NCI-H526 (cell line): ENCODE measurements at places on chromosomes 16 and 17.
A peak's percentile ranks its signal among the peaks of the same experiment; 100 is the strongest.

DNA sequence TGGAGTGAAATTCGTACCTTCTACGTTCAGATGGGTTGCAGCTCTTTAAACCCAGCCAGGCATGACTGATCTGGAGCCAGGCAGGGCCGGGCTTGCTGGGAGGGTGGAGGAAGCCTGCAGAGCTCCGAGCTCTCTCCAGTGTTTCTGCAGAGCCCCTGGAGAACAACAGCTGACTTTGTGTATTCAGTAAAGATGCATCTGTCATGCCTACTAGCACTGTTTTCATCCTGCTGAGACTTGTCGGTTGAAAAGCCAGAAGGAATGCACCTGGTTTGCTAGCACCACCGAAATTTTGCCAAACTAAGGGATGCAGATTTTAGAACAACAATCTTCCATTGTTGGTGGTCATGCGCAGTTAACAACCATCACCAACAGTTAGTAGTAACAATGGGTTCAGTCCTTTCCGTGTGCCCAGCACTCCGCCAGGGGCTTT is 22.4 kb upstream of the SCNN1B start:
- peak; percentile 96 for DNase-seq

DNA sequence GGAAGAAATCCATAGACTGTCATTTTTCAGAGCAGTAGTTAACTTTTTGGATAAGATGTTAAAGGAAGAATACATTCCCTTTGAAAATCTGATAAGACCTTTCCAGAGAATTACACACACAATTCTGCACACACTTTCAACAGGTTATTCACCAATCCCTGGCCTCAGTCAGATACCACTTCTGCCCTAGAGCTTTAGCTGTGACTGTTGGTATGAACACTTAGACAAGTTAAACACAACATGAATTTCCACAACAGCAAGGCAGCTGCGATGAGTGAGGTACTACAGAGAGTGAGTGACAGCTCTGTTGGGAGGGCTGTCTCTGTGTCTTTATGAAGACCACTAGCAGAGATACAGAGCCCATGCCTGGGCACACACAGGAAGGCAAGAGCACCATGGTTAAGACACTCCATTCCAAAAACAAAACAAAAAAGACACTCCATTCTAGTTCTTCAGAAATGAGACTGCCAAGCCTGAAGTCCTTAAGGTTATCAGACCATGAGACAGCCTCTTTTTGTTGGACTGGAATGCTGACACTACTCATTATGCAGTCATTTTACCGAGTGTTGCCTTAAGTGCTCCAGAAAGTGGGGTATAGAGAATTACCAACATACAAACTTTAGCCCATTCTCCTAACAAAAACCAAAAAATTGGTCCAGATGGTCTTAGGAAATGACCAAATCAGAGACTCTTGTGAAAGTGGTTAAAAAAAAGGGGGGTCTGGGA is 42.4 kb downstream of the TOM1L2 start:
- no peak for DNase-seq

GRCh38 chr17:47719411-47720152 is 13.5 kb upstream of the TBX21 start:
- DNase-seq, result no peak

DNA sequence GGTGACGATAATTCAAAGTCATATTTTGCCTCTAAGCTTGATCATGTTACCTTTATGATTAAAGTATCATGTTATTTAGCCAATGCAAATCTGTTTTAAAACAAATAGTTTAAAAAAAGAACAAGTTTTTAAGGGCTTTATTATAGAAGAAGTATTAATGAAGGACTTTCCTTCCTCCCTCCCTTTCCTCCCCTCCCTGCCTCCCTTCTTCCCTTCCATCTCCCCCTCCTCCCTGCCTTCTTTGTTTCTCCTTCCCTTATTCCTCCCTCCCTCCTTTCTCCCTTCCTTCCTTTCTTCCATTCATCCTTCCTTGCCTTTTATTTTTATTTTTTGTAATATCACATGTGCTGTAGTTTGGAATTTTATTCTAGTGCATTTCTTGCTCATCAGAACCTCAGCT is 26.4 kb downstream of the NQO1 start:
- DNase-seq, result no peak

DNA sequence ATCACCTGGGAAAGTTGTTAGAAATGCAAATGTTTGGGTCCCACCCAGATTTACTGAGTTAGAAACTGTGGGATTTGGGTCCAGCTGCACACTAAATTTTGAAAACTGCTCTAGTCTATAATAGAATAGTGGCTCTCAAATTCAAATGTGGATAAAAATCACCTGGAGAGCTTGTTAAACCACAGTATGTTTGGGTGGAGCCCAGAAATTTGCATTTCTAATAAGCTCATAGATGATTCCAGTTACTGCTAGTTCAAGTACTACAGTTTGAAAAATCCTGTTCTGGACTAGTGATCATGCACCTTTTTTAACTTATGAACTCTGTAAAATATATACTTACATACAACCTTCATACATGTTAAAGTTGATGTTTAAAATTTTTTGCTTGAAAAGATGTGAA is 27.8 kb downstream of the RABEP1 start:
- DNase-seq, result peak; percentile 60

GRCh38 chr16:67150047-67150832 is 558 bp downstream of the B3GNT9 start:
- DNase-seq, result peak; percentile 50

- DNase-seq, result no peak
These were observed 68.5 kb upstream of the DNAH17 start for GRCh38 chr17:78645421-78646295.

DNA sequence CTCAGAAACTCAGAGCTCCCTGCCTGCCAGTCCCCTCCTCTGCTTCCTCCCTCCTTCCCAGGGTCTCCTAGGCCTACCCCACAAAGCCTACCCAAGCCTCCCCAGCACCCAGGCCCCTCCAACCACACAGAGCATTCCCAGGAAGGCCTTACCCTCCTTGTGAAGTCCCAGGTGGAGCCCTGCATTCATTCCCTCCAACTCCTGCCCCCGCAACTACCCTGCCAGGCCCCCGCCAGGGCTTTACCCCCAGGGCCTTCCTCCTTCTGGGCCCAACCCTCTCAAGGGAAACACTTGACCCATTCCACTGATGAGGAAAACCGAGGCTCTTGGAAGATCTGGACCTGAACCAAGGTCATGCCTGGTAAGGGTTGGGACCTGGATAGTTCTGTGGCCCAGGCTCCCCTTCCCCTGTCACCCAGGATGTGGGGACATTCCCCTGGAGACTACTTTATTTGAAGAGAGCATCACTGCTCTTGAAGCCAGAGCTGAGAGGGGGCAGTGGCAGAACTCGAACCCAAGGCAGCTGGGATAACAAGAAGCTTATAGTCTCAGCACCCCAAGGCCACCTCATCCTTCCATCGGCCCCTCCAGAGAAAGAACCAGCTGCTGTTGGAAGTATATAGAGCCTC is 12.5 kb downstream of the PLLP start:
- DNase-seq, result no peak

- DNase-seq, result no peak
These were observed 31.0 kb downstream of the NFAT5 start for GRCh38 chr16:69596801-69597200.

- DNase-seq, result no peak
These were observed 31.0 kb upstream of the C16orf78 start for GRCh38 chr16:49342336-49343265.

- DNase-seq, result no peak
These were observed 116.5 kb downstream of the SOCS1 start for GRCh38 chr16:11139326-11140097.

- DNase-seq, result no peak
These were observed 21.0 kb downstream of the MYLK3 start for GRCh38 chr16:46727184-46727583.

- peak; percentile 46 for DNase-seq
These were observed 90.6 kb downstream of the USP22 start for GRCh38 chr17:20952183-20952582.

GRCh38 chr17:15143524-15143923 is 121.6 kb downstream of the PMP22 start:
- DNase-seq, result no peak

DNA sequence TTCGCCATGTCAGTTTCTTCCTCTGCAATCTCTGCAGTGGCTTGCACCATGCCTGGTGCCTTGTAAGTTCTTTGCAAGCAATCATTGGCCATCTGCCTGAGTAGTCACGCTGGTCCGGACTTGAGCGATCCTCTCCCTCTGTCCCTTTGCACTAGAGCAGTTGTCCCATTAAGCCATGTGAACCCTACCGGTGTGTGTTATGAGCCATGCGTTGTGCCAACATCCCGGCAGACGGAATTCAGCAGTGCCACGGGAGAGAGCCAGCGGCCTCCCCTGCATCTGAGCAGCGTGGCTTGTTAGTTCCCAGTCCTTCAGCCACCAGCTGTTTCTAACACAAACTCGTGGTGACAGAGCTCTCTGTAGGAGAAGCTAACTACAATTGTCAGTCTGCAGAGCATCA is 275.1 kb upstream of the HSBP1 start:
- no peak for DNase-seq

GRCh38 chr17:1123921-1124715 is 55.7 kb downstream of the ABR start:
- DNase-seq, result peak; percentile 42

GRCh38 chr17:30782206-30782605 is 42.3 kb downstream of the CRLF3 start:
- DNase-seq, result no peak

GRCh38 chr17:32828822-32829221 is 48.1 kb downstream of the MYO1D start:
- DNase-seq, result no peak

DNA sequence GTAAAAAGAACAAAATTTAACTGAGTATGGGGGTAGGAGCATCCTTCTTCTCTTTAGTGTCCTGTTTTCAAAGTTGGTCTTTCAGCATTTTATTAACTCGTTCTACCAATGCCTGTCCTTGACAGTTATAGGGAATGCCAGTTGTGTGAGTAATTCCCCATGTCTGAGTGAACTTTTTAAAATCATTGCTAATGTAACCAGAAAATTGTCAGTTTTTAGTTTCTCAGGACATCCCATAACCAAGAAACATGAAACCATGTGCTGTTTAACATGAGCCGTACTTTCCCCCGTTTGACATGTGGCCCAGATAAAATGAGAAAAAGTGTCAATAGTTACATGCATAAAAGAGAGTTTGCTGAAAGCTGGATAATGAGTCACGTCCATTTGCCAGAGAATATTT is 71.4 kb upstream of the ARL4D start:
- no peak for DNase-seq

- no peak for DNase-seq
These were observed 67.4 kb downstream of the MAP2K4 start for GRCh38 chr17:12088035-12088434.

- no peak for DNase-seq
These were observed 94.6 kb upstream of the GSE1 start for GRCh38 chr16:85518398-85519049.

DNA sequence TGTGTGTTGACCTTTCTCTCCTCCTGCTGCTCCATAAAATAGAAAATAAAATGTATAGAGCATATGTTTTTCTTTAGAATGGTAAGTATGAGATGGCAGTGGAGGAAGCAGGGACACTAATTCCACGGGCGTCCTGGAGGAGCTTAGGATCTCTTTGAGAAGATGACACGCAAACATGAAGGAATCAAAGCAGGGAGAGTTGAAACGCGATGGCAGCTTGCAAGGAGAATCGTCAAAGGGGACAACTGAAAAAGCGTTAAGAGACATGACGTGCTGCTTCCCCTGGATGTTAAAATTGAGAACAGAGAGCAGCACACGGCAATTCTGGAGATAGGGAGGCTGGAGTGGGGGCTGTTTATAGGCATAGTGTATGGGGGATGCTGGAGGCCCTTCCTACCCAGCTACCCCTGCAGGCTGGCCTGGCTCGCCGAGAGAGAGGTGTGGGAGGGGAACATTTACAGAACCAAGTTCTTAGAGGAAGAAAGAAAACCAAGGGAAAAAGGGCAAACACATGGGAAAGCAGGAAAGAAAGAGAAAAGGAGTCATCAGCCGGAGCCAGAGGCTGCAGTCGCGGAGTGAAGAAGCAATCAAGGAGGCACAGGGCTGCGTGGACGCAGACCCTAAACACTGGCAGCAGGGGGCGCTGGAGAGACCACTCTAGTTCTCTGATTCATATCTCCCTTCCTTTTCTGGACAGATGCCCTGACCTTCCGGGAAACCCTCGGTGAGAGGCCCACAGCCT is 55.8 kb downstream of the MYH13 start:
- DNase-seq, result no peak

DNA sequence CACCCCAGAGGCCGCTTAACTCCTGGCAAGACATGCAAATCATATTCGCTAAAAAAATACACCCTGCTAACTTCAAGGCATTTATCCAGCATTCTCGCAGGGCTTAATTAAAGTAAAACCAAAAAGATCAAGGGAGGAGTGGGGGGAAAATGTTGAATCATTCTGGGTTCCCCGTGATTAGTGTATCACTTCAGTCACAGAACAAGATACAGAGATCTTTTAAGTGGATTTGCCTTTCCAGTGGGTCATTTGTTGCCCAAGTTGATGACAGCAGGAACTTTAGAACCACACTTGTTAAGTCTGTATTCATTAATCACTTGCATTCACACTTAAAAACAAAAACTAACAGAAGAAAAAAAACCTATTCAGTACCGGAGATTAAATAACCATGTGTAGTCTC is 17.3 kb downstream of the CRYBA1 start:
- DNase-seq, result no peak

GRCh38 chr16:87542531-87543102 is 49.8 kb upstream of the ZCCHC14 start:
- no peak for DNase-seq

GRCh38 chr17:40450175-40450574 is 6.9 kb downstream of the IGFBP4 start:
- peak; percentile 44 for DNase-seq

GRCh38 chr17:80683625-80684104 is 139.0 kb downstream of the RPTOR start:
- DNase-seq, result no peak

- peak; percentile 16 for DNase-seq
These were observed 41.8 kb downstream of the IL4R start for GRCh38 chr16:27355610-27356009.

DNA sequence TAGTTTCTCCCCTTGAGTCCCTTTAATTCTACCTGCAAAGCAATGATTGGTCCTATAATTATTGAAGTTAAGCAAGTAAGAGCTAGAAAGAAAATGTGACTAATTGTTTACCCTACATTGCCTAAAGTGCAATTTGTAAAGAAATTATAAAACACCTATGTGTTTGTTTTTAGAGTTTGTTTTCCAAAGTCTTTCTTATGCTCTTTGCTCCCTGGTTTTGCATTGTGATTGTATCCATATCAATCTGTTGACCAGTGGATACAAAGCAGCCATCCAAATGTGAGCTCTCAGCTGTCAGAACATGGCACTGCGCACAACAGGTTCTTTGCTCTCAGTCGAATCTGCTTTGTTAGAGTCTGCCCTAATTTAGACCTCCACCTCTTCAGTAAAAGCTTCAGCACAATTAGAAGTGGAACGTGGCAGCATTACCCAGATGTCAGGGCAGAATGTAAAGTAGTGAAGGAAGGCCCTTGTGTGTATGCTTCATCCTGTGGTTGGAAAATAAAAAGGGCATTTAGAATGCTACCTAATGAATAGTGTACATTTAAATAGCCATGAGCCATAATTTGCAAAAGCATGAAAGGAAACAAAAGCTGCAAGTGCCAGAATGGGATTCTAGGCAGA is 70.5 kb downstream of the AATF start:
- peak; percentile 60 for DNase-seq

GRCh38 chr16:75243667-75244224 is 7.7 kb downstream of the BCAR1 start:
- DNase-seq, result no peak

- DNase-seq, result no peak
These were observed 476.5 kb downstream of the TMEM114 start for GRCh38 chr16:8113843-8114242.
